HT-29 (cell line): ENCODE measurements at places on chromosomes 7 and 10. TPM values are rescaled to one million over a fixed set of nuclear protein-coding genes. Genes with fewer than 3 reads are reported as not detected.

The PIP gene
- total RNA-seq: not detected in 2 replicates

The RPP38 gene
- total RNA-seq: 27.8 and 29.2 TPM in 2 replicates

The OIT3 gene
- total RNA-seq: not detected in 2 replicates

The ADRB1 gene
- total RNA-seq: 1.3 and 1.4 TPM in 2 replicates

The HABP2 gene
- total RNA-seq: not detected in 2 replicates

The CALN1 gene
- total RNA-seq: not detected in 2 replicates

The ZNF212 gene
- total RNA-seq: 11.9 and 20.9 TPM in 2 replicates

GRCh38 chr10:8473205-8473604 is 418.7 kb downstream of the GATA3 start:
- no peak for DNase-seq

- DNase-seq: peak; percentile 37
Measured at GRCh38 chr10:91163869-91164474, 56.5 kb upstream of the PCGF5 start.

GRCh38 chr10:60236869-60237524 is 152.7 kb downstream of the ANK3 start:
- no peak for DNase-seq

DNA sequence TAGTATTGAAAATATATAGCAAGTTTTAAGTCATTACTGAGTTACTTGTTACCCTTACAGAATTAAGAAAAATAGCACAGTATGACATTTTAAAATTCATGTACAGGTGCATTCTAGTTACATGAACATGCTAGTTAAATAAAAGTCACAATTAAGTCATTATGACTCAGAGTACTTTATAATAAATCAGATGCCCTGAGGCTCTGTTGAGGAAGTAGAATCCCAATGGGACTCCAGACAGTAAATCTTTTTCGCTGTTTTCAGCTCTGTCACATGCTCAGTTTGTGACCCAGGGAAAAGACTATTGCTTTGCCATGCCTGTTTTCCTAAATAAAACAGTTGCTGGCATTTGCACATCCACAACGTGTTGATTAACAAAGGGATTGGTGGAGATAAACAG is 21.0 kb downstream of the NUDT13 start:
- no peak for DNase-seq

- no peak for DNase-seq
Measured at GRCh38 chr7:130566168-130566897, 74.4 kb downstream of the MEST start.

DNA sequence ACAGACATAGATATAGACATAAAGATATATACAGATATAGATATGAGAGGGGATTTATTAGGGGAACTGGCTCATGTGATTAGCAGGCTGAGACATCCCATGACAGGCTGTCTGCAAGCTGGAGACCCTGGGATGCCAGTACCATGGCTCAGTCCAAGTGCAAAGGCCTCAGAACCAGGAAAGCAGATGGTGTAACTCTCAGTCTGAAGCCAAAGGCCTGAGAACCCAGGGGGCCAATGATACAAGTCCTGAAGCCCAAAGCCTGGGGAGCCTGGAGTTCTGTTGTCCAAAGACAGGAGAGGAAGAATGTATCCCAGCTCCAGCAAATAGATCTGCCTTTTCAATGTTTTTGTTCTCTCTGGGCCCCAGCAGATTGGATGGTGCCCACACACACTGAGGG is 5.5 kb downstream of the NCOA4 start:
- no peak for DNase-seq

DNA sequence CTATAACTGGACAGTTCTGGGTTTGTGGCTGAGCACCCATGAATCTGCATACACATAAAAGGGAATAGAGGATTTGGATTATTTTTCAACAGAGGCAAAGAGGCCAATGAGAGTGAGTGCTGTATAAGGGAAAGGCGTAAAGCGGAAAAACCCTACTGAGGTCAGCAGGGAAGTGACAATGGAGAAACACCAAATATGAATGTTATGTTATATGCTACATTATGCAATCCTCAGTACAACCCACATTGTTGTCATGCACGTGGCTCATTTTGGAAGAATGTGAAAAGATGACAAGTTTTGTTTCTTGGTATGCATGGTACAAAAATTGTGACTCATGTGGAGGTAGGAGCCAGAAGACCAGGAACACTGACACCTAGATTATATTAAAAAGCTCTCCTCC is 113.6 kb upstream of the AMPH start:
- no peak for DNase-seq
